H1 (cell line): ENCODE measurements at places on chromosomes 16 and 17. TPM values are rescaled to one million over a fixed set of nuclear protein-coding genes. Genes with fewer than 3 reads are reported as not detected.

ZFP3 gene
- polyA plus RNA-seq = 0.31 and 0.44 TPM in 2 replicates

TP53TG3 gene
- polyA plus RNA-seq = not detected in 2 replicates

GNG13 gene
- not detected in 2 replicates for polyA plus RNA-seq

DCAKD gene
- 52.9 and 61.8 TPM in 2 replicates for polyA plus RNA-seq

OR1A1 gene
- not detected in 2 replicates for polyA plus RNA-seq

NTN3 gene
- polyA plus RNA-seq = 0.30 and 0.74 TPM in 2 replicates

INCA1 gene
- 0.80 and 0.89 TPM in 2 replicates for polyA plus RNA-seq
